NCI-H1436 treated with DMSO at 0.1 percent for 48 hours (cell line): ENCODE measurements at places on chromosomes 1 and 21.
A peak's percentile ranks its signal among the peaks of the same experiment; 100 is the strongest.

DNA sequence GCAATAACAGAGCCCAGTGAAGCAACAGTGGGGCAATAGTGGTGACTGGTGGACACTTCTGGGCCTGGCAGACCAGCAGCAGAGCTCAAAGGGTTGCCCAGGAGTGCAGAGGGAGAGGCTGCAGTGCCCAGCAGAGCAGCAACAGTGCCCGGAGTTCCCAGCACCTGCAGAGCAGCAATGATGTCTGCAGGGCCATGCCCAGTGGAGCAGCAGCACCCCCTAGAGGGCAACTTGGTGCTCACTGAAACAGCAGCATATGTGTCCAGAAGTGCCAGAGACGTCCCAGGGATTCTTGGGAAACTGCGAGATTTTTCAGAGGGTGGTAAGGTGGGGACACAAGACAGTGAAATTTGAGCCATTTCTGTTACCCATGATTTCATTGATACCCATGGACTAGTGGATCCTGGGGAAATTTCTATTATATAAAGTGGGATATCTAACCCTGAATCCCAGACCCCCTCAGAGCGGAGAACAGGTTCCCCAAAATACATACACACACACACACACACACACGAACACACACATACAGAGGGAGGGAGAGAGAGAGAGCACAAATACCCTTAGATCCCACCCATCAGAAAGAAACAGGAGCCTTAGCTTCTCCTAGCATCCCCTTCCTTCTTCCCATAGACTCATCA is 156.9 kb upstream of the GJB5 start:
- peak; percentile 4 for DNase-seq

DNA sequence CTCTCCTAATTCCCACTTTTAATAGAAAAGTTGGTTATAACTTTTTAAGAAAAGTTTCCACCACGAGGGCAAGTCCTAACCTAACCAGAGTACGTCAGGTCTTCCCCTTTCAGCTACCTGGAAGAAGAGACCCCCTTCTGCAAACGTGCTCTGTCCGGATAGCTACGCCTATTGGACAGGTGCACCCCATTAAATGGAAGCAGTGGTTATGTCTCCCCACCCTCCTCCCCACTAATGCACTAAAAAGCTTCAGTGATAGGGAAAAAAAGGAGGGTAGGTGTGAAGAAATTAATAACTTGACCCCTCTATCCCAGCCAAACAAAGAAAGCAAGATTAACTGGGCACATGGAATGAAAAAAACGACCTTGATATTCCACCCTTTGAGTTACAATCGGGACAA is 7.7 kb downstream of the GLUL start:
- DNase-seq: no peak

DNA sequence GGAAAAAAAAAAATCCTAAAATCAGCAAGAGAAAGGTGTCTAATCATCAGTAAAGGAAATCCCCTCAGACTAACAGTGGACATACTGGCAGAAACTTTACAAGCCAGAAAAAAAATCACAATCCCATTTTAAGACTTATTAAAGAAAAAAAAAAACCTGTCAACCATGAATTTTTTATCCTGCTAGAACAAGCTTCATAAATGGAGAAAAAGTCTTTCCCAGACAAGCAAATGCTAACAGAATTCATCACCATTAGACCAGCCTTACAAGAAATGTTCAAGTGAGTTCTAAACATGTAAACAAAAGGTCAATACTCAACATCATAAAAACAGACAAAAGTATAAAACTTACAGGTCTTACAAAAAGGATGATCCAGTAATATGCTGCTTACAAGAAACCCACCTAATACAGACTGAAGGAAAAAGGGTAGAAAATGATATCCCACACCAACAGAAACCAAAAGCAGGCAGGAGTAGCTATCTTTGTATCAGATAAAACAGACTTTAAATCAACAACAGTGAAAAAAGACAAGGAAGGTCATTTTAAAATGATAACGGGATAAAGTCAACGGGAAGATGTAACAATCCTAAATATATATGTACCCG is 129.6 kb downstream of the EVI5 start:
- no peak for DNase-seq

- DNase-seq: no peak
Observed at GRCh38 chr21:36858320-36858957, 108.0 kb downstream of the HLCS start.

DNA sequence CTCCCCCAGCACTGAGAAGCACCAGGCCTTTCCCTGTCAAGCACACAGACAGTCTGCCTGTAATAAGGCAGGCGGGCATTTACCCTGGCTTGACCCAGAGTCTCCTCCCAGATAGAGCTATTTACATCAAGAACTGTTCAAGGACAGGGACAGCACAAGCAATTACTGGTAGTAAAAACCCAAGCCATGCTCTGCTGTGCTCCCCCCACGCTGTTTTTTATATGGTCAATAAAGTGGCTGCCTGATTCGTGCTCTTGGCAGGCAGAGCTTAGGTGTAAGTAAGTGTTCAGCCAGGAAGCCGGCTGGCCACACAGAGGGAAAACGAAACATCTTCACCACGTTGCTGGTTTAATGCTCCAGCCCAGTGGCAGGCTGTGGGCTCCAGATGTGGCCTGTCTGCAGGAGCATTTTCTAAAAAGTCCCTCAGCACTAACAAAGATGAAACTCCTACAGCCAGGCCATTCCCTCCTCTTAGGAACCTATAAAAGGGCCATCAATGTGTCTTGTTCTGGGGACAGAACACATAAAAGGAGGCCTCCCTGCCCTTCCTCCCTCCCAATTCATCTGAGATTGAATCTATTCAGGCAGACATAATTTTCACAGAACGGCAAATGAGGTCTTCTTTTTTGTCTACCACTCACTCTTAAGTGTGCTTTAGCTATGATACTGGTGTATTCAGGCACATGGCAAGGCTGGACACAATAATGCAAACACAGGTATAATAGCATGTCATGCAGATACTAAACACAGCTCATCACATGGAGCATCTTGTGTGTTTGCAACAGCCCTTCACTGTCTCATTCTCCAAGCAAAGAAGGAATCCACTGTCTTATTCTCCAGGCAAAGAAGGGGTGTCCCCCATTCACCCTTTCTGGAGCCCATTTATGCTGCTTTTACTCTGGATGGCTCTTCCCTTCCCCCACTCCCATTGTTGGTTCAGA is 378.9 kb downstream of the HHAT start:
- no peak for DNase-seq

GRCh38 chr1:202189001-202189790 is 4.4 kb upstream of the LGR6 start:
- DNase-seq: no peak

DNA sequence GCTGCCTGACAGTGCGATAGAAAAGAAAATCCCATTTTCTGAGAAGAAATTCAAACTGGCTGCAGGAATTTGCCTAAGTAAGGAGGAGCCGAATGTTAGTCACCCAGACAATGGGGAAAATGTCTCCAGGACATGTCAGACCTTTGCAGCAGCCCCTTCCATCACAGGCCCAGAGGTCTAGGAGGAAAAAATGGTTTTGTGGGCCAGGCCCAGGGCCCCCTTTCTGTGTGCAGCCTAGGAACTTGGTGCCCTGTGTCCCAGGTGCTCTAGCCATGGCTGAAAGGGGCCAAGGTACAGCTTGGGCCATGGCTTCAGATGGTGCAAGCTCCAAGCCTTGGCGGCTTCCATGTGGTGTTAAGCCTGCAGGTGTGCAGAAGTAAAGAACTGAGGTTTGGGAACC is 14.6 kb downstream of the ZBTB21 start:
- DNase-seq: no peak

- no peak for DNase-seq
Observed at GRCh38 chr1:226958300-226958699, 18.2 kb downstream of the COQ8A start.

GRCh38 chr1:151289080-151289935 is 7.2 kb downstream of the ZNF687 start:
- DNase-seq: no peak

- no peak for DNase-seq
Observed at GRCh38 chr1:81802457-81802706, 1.6 kb downstream of the ADGRL2 start.

- no peak for DNase-seq
Observed at GRCh38 chr1:172764378-172764777, 105.5 kb downstream of the FASLG start.
